Osteoblast (primary cell): ENCODE measurements at places on chromosomes 7 and 10. TPM values are rescaled to one million over a fixed set of nuclear protein-coding genes. Genes with fewer than 3 reads are reported as not detected.

DNA sequence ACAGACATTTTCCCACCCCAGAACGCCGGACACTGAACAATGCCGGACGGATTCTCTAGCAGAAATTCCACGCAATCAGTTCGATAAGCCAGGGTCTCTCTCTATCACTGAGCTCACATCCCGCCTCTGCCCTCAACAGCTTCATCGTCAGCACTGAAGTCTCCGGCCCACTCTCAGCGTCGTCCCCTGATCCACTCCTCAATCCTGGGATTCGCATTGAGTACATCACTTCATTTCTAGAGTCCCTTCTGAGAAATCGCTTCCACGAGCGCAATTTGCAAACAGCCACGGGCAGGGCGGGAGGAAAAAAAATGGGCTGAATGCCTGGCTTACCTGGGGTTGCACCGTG lies 365 bp downstream of the YME1L1 start:
- H3K4me3 ChIP-seq, result peak overlapping the region; percentile 99
- no peaks in the 10 kb centered on the region for H3K27me3 ChIP-seq
- H3K36me3 ChIP-seq, result peaks cover 5% of the 10 kb centered on the region
- peaks cover 15% of the 10 kb centered on the region for H3K4me1 ChIP-seq
- H3K27ac ChIP-seq, result peak overlapping the region; percentile 99
- DNase-seq, result peak; percentile 65

DNA sequence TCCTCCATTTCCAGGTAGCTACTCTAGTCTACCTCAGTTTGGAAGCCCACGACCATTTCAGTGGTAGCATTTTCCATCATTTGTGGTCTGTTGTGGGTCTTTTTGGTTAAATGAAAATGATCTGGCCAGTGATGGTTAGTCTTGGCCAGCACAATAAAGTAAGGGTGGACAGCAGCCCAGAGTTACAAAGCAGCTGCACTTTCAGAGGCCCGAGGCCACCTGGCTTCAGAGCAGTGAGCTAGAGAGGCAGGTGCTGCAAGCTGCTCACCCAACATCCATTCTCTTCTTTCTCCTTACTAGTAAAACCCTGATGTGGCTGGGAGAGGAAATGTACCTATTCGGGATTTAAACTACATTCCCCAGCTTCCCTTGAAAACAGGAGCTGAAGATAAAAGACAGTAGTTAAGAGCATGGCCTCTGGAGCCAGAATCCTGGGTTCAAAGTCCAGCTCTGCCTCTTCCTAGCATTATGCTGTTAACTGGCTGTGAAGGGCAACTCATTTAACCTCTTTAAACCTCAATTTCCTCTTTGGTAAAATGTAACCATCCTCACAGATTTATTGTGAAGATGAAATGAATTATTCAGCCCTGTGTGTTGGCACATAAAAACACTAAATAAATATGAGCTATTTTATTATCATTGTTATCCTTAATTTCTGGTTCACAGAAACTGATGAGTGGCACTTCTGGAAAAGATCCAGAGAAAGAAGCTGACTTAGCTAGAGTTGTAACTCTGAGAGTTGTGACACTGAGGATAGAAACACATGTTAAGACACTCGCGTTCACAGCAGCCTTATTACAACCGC lies 517.4 kb downstream of the PARD3 start:
- H3K4me1 ChIP-seq, result peaks cover 13% of the 10 kb centered on the region
- DNase-seq, result no peak
- no peaks in the 10 kb centered on the region for H3K36me3 ChIP-seq
- no peak overlapping the region for H3K27ac ChIP-seq
- no peaks in the 10 kb centered on the region for H3K27me3 ChIP-seq

DNA sequence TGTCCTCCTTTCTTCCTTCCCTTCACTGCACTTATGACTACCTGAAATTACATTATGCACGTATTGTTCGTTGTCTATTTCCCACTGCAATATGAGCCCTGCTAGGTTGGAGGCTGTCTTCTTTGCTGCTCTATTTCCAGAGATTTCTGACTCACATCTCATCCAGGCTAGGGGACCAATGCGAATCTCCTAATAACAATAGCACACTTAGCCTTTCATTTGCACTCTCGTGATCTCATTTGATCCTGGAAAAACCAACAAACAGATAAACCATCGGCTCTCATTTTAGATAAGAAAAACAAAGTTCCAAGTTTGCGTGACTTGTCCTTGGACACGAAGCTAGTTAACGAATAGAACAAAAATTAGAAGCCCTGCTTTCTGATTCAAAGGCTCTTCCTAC lies 1.4 kb downstream of the ZNF438 start:
- peaks cover 29% of the 10 kb centered on the region for H3K4me1 ChIP-seq
- no peak overlapping the region for H3K27ac ChIP-seq
- DNase-seq, result no peak
- no peaks in the 10 kb centered on the region for H3K27me3 ChIP-seq
- H3K36me3 ChIP-seq, result no peaks in the 10 kb centered on the region
- H3K4me3 ChIP-seq, result no peak overlapping the region

GRCh38 chr10:133079836-133080682 lies 7.7 kb upstream of the ADGRA1 start:
- H3K27ac ChIP-seq, result no peak overlapping the region
- no peaks in the 10 kb centered on the region for H3K36me3 ChIP-seq
- DNase-seq, result no peak
- no peak overlapping the region for H3K4me3 ChIP-seq
- H3K4me1 ChIP-seq, result no peaks in the 10 kb centered on the region
- peaks cover 3% of the 10 kb centered on the region for H3K27me3 ChIP-seq

GNAT3 gene
- not detected in 2 replicates for total RNA-seq

DNA sequence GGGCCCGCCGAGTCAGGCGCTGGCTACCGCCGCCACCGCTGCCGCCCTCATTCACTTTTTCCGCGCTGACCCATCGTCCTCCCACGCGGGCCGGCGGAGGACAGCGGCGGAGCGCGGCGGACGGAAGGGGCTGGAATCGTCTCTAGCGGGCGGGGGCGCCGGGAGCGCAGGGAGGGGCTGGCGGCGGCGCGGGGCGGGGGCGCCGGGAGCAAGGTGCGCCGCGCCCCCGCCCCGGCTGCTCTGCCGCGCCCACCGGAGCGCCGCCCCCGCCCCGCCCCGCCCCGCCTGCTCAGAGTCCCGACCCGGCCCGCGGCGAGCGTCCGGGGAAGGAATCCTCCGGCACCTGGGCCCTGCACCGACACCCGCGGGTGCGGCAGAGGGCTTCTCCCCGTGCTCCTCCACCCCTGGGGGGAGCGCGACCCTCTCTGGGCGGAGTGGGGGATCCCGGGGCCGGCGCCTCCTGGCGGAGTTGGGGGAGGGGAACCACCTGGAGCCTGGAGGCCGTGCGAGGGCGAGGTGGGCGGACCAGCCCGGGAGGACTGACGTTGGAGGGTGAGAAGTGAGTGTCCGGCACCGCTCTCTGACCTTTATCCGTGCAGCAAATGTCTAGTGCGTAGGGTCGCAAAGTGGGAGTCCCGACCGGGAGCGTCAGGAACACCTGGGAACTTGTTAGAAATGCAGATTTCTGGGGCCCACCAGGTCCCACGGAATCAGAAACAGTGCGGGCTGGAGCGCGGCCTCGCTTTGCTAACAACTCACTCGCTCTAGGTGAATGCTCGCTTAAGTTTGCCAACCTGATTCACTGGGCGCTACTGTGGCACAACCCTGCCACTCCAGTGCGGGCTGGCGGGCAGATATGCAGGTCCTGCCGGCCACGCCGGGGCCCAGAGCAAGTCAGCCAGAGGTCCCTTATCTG lies at the start of gene COBL:
Gene COBL, minus strand, starts transcription at position 144 of the 916 bp plus-strand sequence. CDS start 176 bp downstream, outside the sequence.
- H3K36me3 ChIP-seq, result no peaks in the 10 kb centered on the region
- no peak within 1 kb of the TSS for H3K27ac ChIP-seq
- peaks cover 31% of the 10 kb centered on the region for H3K27me3 ChIP-seq
- no peaks in the 10 kb centered on the region for H3K4me1 ChIP-seq
- no peak for DNase-seq

TRDMT1 gene
- total RNA-seq, result 7.1 and 7.6 TPM in 2 replicates

- H3K36me3 ChIP-seq, result no peaks in the 10 kb centered on the region
- no peak overlapping the region for H3K4me3 ChIP-seq
- no peaks in the 10 kb centered on the region for H3K27me3 ChIP-seq
- DNase-seq, result no peak
Observed at GRCh38 chr10:96255549-96256333, 15.6 kb downstream of the BLNK start.

GRCh38 chr10:53977267-53977666 lies 823.8 kb downstream of the PCDH15 start:
- DNase-seq, result no peak
- no peak overlapping the region for H3K27ac ChIP-seq
- H3K4me3 ChIP-seq, result no peak overlapping the region
- no peaks in the 10 kb centered on the region for H3K27me3 ChIP-seq

GRCh38 chr10:28942012-28942411 lies 264.7 kb downstream of the BAMBI start:
- H3K27me3 ChIP-seq, result peaks cover 23% of the 10 kb centered on the region
- DNase-seq, result no peak
- no peaks in the 10 kb centered on the region for H3K36me3 ChIP-seq
- no peak overlapping the region for H3K27ac ChIP-seq
- peaks cover 22% of the 10 kb centered on the region for H3K4me1 ChIP-seq

- no peak overlapping the region for H3K4me3 ChIP-seq
- DNase-seq, result no peak
- no peak overlapping the region for H3K27ac ChIP-seq
- peaks cover 8% of the 10 kb centered on the region for H3K27me3 ChIP-seq
Observed at GRCh38 chr10:70537398-70538194, 59.0 kb downstream of the PALD1 start.

DNA sequence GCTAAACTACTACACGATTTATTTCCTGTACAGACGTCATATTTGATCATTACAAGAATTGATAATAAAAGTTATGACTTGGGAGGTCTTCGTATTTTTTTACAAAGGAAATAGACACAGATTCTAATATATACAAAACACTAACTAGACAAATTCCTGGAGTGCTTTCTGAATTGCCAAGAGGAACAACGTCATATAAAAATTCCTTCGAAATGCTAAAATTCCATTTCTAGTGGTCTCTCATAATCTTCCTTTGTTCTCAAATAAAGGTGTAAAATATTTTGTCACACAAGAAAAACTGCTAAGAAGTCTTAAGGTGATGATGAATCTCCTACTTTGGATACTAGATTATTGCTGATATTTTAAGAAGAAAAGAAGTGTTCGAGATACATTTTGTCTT lies 85.4 kb downstream of the CDK6 start:
- H3K36me3 ChIP-seq, result no peaks in the 10 kb centered on the region
- H3K27ac ChIP-seq, result peak overlapping the region; percentile 93
- no peaks in the 10 kb centered on the region for H3K27me3 ChIP-seq
- no peak overlapping the region for H3K4me3 ChIP-seq
- DNase-seq, result no peak
- peaks cover 55% of the 10 kb centered on the region for H3K4me1 ChIP-seq

DNA sequence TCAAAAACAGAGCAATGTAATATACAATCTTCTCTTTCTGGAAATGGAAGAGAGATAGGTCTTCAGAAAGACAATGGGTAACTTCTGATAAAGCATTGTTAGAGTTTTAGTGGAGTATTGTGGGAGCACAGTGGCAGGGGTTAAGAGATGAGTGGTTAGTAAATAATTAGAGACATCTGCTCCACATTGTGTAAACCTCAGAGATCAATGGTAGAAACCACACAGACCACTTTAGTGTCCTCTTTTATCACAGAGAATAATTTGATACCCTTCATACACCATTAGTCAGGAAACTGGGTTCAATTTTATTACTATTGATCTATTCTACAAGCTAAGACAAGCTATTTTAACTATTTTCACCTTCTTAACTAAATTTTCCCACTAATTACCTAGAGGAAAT lies 35.9 kb upstream of the MAGI2 start:
- H3K4me3 ChIP-seq, result no peak overlapping the region
- no peaks in the 10 kb centered on the region for H3K4me1 ChIP-seq
- no peaks in the 10 kb centered on the region for H3K27me3 ChIP-seq
- no peaks in the 10 kb centered on the region for H3K36me3 ChIP-seq

- peaks cover 37% of the 10 kb centered on the region for H3K27me3 ChIP-seq
- no peaks in the 10 kb centered on the region for H3K36me3 ChIP-seq
- H3K4me1 ChIP-seq, result no peaks in the 10 kb centered on the region
- no peak for DNase-seq
- no peak overlapping the region for H3K4me3 ChIP-seq
Observed at GRCh38 chr7:150972741-150973140, 5.4 kb downstream of the KCNH2 start.

DNA sequence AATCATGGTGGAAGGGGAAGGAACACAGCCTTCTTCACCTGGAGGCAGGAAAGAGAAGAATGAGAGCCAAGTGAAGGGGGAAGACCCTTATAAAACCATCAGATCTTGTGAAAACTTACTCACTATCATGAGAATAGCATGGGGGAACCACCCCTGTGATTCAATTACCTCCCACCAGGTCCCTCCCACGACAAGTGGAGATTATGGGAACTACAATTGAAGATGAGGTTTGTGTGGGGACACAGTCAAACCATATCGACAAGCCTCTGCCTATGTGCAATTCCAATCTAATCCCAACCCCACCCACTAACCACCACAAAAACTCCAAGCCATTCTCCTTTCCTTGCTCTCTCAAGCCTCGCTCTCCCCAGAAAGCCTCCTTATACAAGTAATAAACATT lies 69.2 kb downstream of the TAC1 start:
- no peak overlapping the region for H3K27ac ChIP-seq
- DNase-seq, result no peak
- H3K36me3 ChIP-seq, result no peaks in the 10 kb centered on the region
- H3K4me3 ChIP-seq, result no peak overlapping the region
- H3K4me1 ChIP-seq, result no peaks in the 10 kb centered on the region

DNA sequence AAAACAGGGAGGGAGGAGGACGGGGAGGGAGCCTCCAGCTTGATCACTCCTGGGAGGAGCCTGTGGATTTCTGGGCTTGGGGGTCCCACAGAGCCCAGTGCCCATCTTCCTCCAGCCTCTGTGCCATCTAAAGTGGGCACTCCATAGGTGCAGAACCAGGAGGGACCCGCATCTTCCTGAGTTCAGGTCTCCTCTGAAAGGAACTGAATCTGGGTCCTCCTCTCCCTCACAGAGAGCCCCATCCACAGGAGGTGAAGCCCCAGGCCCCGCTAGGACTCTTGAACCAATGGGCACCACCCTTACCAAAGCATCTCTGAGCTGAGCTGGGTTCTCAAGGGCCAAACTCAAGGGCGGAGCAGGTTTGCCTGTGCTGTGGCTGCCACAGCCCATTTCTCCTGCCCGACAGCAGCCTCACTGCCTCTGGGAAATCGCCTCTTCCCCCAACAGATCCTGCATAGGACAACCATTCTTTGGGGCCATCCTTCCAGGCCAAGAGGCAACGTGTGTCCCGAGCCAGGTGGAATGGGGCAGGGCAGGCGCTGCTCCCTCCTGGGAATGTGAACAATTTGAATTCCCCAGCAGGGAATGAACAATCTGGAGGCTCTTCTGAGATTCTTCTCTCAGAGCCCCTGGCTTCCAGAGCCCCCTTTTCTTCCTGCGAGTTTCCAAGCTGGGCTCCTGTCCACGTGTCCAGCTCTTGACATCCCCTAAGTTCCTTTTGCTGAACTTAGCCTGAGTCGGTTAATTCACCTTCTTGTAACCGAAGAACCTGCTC lies 411.0 kb upstream of the FOXK1 start:
- no peaks in the 10 kb centered on the region for H3K4me1 ChIP-seq
- H3K4me3 ChIP-seq, result no peak overlapping the region
- peak; percentile 66 for DNase-seq
- no peak overlapping the region for H3K27ac ChIP-seq

GDF10 gene
- under 0.01 TPM in 2 replicates for total RNA-seq

GRCh38 chr7:29291723-29292618 lies 97.4 kb downstream of the CHN2 start:
- DNase-seq, result no peak
- peaks cover 28% of the 10 kb centered on the region for H3K27me3 ChIP-seq
- no peak overlapping the region for H3K27ac ChIP-seq
- no peaks in the 10 kb centered on the region for H3K4me1 ChIP-seq
- H3K36me3 ChIP-seq, result no peaks in the 10 kb centered on the region
